ENCODE measurements at places on chromosomes 5 and 9.

- no peak for DNase-seq
Measured at GRCh38 chr5:133242221-133242835, 190.5 kb downstream of the HSPA4 start.

- DNase-seq, result no peak
Measured at GRCh38 chr5:134029156-134029555, 24.4 kb upstream of the VDAC1 start.

- peak; percentile 8 for DNase-seq
Measured at GRCh38 chr9:104177003-104177611, 83.0 kb downstream of the SMC2 start.

- DNase-seq, result no peak
Measured at GRCh38 chr5:111857623-111858022, 100.6 kb upstream of the NREP start.

- no peak for DNase-seq
Measured at GRCh38 chr5:143488381-143488780, 84.9 kb upstream of the NR3C1 start.

DNA sequence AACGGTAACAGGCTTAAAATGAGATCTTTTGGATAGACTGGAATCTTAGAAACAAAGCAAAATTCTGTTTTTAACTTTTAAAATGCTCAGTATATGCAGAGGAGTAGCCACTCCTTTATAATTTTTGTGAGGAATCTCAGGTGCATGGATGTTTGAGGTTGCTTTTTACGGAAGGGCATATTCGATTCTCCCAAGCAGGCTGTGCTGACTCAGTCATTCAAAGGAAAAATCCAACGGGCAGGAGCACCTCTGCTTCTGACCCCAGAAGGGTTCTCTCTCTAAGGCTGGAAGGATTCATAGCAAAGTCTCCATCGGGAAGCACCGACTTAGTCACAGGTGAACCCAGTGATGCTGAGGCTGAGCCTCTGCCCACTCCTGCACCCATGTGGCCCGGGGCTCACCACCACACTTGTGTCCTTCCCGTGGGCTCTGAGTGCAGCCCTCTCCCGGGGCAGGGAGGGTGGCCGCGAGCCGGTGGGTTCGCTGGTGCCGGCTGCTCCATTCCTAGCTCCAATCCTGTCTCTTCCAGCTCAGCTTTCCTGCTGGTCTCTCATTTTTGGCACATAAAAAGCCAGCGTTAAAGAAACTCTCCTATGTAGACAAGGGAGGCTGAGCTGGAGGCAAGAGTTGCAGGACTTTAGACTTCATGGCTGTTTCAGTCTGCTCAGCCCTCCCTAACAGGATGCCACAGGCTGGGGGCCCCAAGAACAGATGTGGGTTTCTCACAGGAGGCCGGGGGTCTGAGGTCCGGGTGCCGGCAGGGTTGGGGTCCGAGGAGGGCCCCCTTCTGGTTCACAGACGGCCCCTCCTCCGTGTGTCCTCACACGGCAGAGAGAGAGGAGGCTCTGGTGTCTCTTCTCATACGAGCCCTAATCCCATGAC is 135.6 kb upstream of the LPCAT1 start:
- no peak for DNase-seq

GRCh38 chr9:115594557-115594956 is 476.6 kb upstream of the TNC start:
- no peak for DNase-seq

DNA sequence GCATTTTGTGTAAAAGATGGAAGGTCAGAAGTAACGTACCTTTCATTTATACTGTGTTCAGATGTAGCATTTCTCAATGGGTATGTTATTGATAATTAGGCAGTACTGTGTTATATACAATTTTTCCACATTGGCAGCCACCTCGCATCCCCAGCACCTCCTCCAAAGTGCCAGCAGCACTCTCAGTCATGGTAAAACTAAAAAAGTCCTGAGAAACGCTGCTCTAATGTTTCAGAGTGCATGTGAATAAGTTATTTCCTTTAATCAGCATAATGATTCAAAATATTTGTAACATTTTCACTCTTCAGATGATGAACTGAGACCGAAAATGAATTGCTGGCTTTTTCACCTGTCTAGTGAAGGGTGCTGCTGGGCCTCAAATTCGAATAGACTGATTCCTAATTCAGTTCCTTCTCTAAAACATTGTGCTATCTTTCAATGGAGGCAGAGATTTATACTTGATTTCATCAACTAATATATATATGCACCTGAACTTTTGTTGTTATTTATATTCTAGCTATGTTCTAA is 79.9 kb upstream of the ANKRD55 start:
- DNase-seq, result no peak

GRCh38 chr9:38352530-38353328 is 39.8 kb upstream of the ALDH1B1 start:
- DNase-seq, result no peak

- DNase-seq, result no peak
Measured at GRCh38 chr5:11385251-11385900, 518.9 kb downstream of the CTNND2 start.

DNA sequence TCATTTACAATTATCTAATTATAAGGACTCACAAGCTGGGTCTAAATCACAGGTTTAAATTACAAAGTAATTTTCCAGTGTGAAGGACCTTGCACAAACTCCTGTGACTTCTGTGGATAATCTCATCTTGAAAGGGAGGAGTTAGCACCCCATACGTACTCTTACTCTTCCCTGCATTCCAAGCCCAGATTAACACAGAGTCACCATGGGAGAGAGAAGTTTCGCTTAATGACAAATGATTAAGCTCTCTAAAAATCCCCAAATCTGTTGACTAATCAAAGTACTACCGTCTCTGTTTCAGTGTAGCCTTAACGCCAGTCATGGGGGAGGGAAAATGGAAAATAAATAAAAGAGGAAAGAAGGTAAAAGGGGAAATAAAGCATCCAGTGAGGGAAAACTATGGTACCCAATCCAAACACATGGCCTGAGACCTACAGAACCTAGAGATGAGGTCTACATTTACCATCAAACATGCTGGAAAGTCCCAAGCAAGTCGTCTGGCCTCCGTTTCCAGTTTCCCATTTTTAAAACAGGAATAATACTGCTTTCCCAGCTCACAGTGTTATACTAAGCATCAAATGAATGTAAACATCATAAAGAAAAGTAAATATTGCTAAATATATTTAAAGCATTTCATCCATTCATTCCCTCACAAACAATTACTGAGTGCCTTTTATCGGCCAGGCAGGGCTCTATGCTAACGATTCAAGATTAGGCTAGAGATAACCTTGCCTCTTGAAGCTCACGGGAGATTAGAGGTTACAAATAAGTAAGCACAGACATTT is 63.2 kb downstream of the PCA3 start:
- no peak for DNase-seq

DNA sequence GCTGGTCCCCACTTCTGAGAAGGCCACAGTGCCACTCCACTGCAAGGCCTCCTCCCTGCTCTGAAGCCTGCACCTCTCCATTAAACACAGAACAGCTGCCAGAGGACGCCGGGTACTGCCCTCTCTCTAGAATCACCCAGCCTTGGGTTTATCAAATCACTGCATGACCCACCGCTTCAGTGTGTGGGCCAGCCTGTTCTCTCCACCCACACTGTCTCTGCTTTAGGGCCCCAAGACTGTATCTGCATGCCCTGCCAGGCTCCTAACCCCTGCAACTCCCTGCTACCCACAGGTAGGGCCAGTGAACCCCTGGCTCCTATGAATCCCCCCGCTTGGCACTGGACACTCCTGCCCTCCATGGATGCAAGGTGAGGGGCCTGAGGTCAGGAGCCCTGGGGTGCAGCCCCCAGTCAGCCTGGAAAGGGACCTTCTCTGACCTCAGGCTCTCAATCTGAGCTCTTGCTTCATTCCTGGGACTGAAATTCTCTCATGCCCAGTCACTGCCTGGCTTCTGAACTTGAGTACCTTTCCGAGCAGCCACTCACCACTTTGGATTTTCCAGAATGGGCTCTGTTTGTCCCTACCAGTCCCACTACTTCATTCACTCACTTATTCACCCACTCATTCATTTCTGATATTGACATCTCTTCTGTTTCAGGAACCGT is 206.3 kb downstream of the GABBR2 start:
- no peak for DNase-seq

- no peak for DNase-seq
Measured at GRCh38 chr9:73137914-73138313, 13.8 kb upstream of the ANXA1 start.

DNA sequence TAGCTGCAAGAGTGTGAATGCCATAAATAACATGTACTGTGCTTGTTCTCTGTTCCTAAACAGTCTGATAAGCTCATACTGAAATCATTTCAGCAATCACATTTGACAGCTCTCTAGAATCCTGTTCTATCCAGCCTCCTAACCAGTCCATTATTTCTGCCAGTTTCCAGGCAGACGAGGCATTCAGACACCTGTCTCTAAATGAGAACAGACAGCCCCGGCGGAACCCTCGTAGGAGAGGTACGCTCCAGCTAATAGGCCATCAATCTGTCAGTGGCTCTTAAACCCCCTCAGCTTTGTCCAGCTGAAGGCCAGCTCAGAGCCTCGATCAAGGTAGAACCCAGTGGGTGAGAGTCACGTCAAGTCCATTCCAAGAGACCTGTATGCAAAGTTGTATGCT is 272.3 kb downstream of the GLIS3 start:
- DNase-seq, result no peak

DNA sequence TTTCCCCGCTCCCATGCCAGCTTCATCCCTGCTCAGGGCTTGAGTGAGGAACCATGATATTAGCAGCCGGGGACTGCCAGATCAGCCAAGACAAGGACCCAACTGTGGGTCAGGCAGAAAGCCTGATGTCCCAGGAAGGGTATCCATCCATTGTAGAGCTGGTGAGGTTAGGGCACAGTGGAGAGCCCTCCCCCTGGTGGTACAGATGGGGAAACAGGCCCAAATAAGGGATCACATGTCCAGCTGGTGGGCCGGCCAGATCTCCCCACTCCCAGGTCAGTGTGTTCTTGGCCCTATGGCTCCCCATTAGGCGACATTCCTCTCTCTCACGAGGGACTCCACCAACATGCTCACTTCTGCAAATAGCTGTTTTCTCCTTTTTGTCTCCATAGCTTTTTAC is 9.0 kb downstream of the CDX1 start:
- no peak for DNase-seq
